ENCODE measurements at places on chromosomes 16 and 17.

GRCh38 chr17:13462146-13462545 lies 139.6 kb downstream of the HS3ST3A1 start:
- no peak for DNase-seq

DNA sequence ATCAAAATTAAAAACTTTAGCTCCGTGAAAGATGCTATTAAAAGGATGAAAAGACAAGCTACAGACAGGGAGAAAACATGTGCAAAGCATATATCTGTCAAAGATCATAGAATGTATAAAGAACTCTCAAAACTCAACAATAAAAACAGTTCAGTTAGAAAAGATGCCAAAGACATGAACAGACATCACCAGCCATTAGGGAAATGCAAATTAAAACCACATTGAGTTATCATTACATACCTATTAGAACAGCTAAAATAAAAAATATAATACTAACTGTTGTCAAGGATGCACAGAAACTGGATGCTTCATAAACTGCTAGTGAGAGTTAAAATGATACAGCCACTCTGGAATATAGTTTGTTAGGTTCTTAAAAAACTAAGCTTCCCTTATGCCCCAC lies 58.8 kb downstream of the NFATC3 start:
- no peak for DNase-seq

GRCh38 chr16:73051226-73051625 lies 3.3 kb upstream of the ZFHX3 start:
- no peak for DNase-seq

GRCh38 chr17:75065562-75066151 lies 18.6 kb downstream of the KCTD2 start:
- DNase-seq, result no peak

DNA sequence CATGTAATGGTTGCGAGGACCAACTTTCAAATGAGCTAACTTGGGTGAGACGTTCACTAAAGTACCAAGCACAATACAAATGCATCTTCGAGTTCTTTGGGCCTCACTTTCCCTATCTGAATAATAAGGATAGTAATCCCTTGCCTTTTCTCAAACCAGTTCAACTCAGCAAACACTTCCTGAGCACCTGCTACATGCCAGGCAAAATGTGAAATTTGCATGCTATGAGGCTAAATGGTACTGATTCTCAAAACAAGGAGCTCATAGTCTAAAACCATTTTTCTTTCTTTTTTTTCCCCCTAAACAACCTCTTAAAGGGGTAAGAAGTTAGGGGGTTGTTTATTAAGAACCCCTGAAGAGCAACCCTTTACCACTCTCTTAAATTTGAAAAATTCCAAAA lies 101.4 kb upstream of the HLF start:
- DNase-seq, result no peak
